ENCODE measurements at places on chromosomes 16 and 17.

DNA sequence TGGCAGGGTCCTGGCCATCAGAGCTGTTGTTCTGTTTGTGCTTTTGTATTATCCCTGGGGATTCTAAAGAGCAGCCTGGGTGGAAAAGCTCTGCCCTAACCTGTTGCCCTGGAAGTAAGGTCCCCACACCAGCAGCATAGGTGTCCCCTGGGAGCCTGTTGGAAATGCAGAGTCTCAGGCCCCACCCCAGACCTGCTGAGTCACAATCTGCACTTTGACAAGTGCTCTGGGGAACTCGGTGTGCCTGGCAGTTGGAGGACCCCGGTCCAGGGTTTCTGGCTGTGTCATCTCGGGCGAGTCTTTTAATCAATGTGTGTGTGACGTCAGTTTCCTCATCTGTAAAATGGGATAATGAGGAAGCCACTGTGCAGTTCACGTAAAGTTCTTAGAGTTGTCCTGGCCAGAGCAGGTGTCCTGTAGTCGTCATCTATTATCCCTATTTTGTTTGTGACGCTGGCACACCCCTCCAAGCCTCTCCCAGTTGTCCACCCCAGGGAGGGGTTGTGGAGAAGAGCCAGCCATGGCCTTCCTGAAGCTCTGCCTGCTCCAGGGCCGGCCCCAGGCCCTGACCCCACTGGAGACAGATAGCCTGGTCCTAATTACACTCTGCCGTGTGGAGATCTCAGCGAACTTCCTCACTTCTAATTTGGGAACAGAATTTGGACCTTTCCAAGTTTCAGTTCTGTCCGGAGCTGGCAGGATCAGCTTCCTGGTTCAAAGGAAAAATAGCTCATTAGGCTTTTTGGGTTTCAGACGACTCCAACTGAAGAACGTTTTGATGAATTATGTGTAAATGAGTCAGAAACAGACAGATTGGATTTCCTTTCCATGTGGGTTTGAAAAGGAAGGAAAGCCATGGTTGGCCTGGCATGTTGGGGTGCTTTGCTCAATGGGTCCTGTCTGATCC is 295.7 kb upstream of the FOXF1 start:
- no peak for DNase-seq

GRCh38 chr16:85728879-85729278 is 22.0 kb downstream of the C16orf74 start:
- DNase-seq: no peak

DNA sequence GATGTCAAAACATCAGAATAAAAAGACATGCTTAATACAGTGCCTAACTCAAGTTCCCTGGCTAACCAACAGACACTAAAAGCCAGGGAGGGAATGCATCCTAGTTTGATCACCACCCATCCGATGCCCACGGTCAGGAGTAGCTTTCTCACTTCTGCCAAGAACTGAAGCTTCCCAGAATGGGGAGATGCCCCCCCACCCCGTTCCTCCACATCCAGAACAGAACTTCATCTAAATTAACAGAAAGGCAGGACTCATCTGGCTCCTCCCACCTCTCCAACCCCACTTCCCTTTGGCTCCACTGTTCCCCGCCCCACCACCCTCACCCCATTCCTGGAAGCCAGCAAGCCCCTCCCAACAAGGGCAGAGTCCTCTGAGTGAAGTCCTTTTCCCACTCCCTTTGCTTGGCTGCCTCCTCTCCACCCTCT is 33.7 kb downstream of the GDE1 start:
- DNase-seq: no peak

- DNase-seq: no peak
These were observed 768 bp upstream of the TBX6 start for GRCh38 chr16:30092373-30093010.

DNA sequence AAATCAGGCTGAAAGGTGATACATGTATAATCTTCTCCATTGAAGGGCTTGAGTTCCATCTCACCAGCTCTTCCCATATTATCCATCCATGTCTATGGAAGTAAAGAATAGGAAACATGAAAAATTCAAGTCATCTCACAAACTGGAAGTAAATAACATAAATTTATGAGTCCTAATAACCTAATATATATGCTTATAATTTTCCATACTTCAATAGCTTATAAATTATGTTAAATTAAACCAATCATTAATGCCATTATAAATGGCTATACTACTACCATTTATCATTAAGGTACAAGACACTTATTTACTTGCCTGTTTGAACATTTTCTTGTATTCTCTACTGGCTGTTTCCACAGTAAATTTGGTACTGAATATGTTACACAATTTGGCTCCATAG is 4.8 kb downstream of the TOP2A start:
- DNase-seq: no peak

- DNase-seq: no peak
These were observed 765 bp downstream of the MYO18A start for GRCh38 chr17:29179232-29180033.

DNA sequence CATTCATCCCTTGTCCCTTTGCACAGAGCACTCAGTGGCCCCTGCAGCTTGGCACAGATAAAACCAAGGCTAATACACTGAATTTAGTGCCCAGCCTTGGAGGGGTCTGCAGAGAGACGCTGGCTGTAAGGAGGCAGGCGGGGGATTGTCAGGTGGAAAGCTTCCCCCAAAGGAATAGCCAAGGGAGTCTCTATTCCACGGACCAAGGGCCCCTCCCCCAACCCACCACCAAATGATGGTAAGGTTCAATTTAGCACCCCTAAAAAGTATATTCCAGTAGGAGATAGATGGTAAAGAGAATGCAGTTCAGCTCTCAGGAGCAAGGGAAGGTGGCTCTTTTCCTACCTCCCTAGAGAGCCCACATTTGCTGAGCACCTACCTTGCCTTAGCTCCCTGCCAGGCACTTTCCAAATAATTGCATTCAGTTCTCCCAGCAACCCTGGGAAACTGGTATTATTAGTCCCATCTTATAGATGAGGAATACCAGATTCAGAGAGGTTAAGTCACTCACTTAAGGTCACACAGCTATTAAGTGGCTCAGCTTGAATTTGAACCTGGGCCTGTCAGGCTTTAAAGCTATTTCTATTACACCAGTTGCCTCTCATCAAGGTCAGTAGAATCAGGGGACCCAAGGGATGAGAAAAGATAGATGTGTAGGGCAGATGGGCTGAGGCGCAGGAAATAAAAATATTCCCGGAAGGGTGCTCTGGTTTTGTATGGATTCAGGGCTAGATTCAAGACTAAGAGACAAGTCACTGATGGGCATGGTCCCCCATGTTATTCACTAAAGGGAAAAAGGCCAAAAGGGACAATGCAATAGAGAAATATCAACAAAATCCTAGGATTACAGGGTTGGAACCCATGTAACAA is 20.0 kb upstream of the ZFHX3 start:
- DNase-seq: no peak

DNA sequence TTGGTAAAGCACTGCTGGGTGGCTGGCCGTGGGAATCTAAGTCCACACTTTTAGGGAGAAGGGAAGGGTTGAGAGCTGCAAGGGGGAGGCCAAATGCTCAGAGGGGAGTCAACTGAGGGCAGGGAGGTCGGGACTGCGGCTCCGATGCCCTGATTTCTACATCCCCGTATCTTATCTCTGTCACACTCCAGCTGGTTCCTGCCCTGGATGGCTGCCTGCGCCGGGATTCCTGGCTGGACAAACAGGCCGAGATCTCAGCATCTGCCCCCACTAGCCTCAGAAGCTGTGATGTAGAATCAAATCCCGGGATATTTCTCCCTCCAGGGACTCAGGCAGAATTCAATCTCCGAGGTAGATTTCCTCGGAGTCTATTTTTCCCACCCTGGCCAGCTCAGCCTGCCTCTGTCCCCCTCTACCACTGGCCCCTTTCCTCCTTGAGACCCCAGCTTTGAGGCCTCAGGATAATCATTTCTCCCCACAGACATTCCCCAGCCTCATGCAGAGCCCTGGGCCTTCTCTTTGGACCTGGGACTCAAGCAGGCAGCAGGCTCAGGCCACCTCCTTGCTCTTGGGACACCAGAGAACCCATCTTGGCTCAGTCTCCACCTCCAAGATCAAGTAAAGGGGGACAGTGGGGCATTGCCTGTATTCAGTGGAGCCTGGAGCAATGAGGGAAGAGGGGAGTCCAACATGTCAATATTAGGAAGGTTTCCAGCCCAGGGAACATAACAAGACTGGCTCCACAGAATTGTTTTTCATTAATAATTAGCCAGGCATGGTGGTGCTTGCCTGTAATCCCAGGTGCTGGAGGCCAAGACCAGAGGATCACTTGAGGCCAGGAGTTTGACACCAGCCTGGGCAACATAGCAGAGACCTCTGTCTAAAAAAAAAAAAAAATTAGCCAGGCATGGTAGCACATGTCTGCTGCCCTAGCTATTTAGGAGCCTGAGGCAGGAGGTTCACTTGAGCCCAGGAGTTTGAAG is 1.8 kb downstream of the SHBG start:
- DNase-seq: no peak

- no peak for DNase-seq
These were observed 14.4 kb upstream of the RNF213 start for GRCh38 chr17:80246266-80246681.

DNA sequence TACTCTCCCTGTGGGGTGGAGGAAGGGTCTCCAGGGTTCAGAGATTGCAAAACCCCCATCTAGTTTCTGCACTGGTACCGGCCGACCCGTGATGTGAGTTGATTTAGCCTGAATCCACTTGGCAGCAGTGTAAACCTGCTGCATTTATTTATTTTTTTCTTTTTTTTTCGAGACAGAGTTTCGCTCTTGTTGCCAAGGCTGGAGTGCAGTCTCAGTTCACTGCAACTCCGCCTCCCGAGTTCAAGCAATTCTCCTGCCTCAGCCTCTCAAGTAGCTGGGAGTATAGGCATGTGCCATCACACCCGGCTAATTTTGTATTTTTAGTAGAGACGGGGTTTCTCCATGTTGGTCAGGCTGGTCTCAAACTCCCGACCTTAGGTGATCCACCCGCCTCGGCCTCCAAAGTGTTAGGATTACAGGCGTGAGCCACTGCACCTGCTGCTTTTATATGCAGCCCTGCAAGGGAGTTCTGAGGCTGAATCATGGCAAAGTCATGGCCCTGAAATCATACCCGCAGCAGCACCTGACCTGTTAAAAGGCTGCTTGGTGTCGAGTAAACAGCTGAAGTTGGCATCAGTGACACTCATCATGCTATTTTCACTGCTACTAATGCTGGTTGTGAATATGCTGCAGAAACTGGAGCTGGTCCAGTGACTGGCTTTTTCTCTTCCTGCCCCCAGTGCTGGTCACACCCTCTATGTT is 21.4 kb downstream of the DEXI start:
- DNase-seq: no peak

- DNase-seq: no peak
These were observed at the start of gene CAPNS2 for GRCh38 chr16:55566432-55567175. Gene CAPNS2, plus strand, starts transcription at chr16:55566684. Its CDS starts 73 bp downstream, at chr16:55566757.

- DNase-seq: no peak
These were observed 87.3 kb downstream of the ABCA8 start for GRCh38 chr17:68867759-68868516.

DNA sequence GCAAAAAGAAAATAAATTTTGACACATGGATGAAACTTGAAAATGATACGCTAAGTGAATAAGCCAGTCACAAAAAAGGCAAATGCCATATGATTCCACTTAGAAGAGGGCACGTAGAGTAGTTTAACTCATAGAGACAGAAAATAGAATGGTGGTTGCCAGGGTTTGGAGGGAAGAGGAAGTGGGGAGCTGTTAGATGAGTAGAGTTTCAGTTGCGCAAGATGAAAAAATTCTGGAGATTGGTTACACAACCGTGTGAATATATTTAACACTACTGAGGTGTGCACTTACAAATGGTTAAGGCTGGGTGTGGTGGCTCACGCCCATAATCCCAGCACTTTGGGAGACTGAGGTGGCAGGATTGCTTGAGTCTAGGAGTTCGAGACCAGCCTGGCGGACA is 93.4 kb upstream of the TMEM132E start:
- no peak for DNase-seq

DNA sequence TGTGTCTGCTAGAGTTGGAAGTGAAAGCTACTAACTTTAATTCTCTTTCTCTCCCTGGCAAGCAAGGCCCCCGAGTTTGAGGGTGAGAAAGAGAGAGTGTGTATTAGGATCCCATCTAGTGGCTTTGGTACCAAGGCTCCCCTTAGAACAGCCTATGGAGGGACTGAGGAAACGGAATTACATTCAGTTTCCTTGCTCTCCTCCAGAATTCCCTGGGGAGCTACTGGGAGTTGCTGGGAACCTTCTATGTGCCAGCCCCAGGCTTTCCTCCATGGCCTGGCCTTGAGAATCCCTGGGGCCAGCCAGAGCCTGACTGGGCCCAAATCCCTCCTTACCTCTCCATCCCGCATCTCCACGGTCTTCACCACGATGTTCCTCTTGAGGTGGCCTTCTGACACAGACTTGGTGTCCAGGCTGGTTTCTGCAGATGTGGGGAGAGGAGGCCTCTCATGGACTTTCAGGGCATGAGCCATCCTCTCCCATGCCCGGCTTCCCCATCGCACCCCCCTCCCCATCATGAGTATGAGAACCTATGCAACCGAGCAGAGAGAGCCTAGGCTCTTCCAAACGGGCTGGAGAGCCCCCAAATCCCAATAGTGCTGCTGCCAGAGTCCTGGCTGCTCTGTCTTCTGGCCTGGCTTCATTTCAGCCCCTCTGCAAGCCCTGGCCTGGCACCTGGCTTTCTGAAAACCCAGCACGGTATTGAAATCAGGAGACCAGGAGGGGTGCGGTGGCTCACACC is 7.4 kb downstream of the GFAP start:
- no peak for DNase-seq

- DNase-seq: no peak
These were observed 254.8 kb upstream of the TBX2 start for GRCh38 chr17:61144617-61145564.

DNA sequence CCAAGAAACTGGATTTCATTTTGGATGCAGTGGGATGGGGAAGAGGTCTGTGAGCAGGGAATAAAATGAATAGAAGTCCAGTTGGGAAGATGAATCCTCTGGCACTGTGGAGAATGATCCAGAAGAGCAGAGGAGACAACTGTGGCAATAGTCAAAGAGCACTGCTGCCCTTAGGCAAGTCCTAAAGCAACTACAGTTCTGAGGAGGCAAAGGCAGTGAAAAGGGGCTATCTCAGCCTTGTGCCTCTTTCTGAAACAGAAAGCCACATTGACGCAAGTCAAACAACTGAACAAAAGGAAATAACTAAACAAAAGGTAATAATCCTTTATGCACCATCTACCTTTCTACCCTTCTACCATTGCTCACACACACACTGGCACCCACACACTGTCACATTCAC is 238.0 kb upstream of the AXIN2 start:
- DNase-seq: no peak

DNA sequence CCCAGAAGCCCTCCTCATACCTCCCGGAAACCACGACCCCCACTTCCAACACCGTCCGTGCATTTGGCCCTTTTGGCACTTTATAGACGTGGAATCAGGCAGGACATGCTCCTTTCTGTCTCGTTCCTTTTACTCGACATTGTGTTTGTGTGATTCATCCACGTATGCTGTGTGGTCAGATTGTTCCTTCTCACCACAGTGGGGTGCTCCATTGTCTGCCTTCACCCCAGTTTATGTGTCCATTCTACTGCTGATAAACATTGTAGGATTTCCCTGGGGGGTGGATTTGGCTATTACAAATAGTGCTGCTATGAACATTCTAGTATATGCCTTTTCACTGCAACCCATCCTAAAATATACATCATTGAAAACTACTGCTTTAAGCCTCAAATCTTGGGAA is 28.9 kb upstream of the RPH3AL start:
- no peak for DNase-seq

Measured in NCI-H1048 (cell line).